ENCODE measurements at places on chromosomes 1 and 21. TPM values are rescaled to one million over a fixed set of nuclear protein-coding genes. Genes with fewer than 3 reads are reported as not detected.

EVA1C gene
- total RNA-seq, result 4.4 TPM

FMO3 gene
- total RNA-seq, result 0.16 TPM

PADI3 gene
- total RNA-seq, result 0.12 TPM

PRAMEF1 gene
- not detected for total RNA-seq

DYRK1A gene
- 99.5 TPM for total RNA-seq

IL20 gene
- total RNA-seq, result not detected

KRTAP12-2 gene
- total RNA-seq, result not detected

ALG14 gene
- 1.3 TPM for total RNA-seq

LAMC1 gene
- total RNA-seq, result 472 TPM

RNU11 gene
- total RNA-seq, result not detected

CSF3R gene
- 0.97 TPM for total RNA-seq

GBP4 gene
- 0.97 TPM for total RNA-seq

SPRR2F gene
- not detected for total RNA-seq

ILDR2 gene
- total RNA-seq, result not detected

OR10J1 gene
- not detected for total RNA-seq

ST6GALNAC3 gene
- total RNA-seq, result 1.9 TPM

B3GALT5 gene
- 4.3 TPM for total RNA-seq

TEDDM1 gene
- total RNA-seq, result not detected

BSND gene
- total RNA-seq, result not detected

AXDND1 gene
- total RNA-seq, result 0.12 TPM

All from hair follicle dermal papilla cell (primary cell).